Jurkat, Clone E6-1 (cell line): ENCODE measurements at places on chromosomes 16 and 17.

GRCh38 chr17:76560036-76560876, 20.4 kb downstream of the PRCD start:
- no peak for DNase-seq

GRCh38 chr16:69693916-69694315, 32.4 kb downstream of the NQO1 start:
- DNase-seq, result no peak

DNA sequence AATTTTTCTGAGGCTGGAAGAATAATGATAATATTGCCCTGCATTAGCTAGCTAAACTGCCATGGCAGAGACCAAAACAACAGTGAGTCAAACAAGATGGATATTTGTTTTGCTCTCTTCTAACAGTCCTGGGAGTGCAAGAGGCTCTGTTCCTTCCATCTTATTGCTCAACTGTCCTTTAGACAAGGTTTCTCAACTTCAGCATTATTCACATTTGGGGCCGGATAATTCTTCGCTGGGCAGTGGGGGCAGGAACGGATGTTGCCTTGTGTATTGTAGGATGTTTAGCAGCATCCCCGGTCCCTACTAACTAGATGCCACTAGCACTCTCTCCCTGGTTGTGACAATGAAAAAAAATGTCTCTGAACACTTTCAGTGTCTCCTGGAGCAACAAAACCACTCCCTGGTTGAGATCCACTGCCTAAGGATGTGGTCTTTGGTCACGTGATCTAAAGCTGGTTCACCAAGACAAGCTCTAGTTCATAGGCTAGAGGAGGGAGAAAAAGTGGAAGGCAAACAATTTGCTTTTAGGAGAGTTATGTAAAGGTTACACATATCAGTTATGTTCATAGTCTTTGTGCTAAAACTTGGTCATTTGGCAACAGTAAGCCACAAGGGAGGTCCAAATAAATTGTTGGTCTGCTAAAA, 144.4 kb downstream of the PCTP start:
- peak; percentile 93 for DNase-seq

DNA sequence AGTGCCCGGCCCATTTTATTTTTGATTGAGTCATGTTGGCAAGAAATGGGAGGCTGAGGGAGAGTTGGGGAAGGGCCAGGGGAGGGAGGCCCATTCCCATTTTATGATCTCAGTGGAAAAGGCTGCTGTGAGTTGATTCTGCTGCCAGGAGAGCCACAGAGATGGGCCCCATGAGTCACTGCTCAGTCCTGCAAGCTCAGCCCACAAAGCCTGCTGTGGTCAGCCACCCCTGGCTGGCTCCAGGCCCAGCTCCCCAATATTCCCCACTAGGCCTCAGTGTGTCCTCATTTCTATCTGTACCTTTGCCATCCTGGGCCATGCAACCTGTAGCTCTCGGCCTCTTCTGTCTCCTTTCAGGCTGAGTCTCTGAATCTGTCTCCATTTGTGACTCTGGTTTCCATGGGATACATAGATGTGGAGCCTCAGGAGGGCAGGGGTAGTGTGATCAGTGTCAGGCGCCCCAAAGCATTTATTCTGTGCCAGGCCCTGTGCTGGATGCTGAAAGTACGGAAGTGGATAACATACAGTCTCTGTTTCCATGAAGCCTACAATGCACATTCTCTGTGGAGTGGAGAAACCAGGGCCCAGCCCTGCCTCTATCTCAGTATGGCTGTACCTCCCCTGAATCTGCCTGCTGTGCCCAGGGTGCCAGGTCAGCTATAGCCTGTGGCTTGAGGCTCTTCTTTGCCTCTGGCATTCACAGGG, 1.9 kb upstream of the PLEKHG4 start:
- no peak for DNase-seq

GRCh38 chr17:7167832-7168231, 11.3 kb downstream of the ASGR1 start:
- no peak for DNase-seq
